ENCODE measurements at places on chromosomes 16 and 17. TPM values are rescaled to one million over a fixed set of nuclear protein-coding genes. Genes with fewer than 3 reads are reported as not detected.

WFDC1 gene
- 1.6 TPM for total RNA-seq

ZMYND15 gene
- 0.40 TPM for total RNA-seq

DNA sequence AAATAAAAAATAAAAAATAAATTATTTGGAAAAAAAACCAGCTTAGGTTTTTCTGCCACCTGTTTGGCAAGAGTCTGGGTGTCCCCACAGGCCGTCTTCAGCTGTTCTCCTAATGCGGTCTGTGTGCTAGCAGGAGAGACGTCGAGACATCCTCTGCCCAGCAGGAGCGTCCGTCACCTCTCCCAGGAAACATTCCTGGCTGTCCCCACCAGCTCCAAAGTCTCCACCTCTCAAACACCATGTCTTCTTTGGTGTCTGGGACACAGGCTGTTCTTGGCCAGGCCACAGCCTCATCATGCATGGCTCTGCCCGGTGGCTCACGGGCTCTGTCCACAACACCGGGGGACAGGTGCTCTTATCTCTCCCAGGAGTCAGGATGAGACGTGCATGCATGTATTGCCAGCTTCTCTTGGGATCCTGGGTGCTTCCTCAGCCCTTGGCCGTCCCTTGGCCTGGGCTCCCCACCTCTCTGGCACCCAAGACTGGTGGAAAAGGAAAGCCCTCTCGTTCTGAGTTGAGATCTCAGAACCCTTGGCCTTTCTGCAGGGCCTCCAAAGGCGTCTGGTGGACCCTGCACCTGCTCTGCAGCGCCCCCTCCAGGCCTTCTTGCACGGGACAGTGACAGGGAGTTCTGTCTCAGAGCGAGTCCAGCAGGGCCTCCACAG lies 84.9 kb upstream of the CBX4 start:
- peaks cover 16% of the 10 kb centered on the region for H3K4me1 ChIP-seq
- DNase-seq = no peak
- no peaks in the 10 kb centered on the region for H3K36me3 ChIP-seq

PRSS27 gene
- not detected for total RNA-seq

GRCh38 chr17:64787921-64788271 lies 125.8 kb upstream of the SMURF2 start:
- H3K4me3 ChIP-seq = no peak overlapping the region
- no peak for DNase-seq
- H3K36me3 ChIP-seq = peaks cover 22% of the 10 kb centered on the region
- H3K4me1 ChIP-seq = no peaks in the 10 kb centered on the region

VPS25 gene
- total RNA-seq = 71.2 TPM

GRCh38 chr17:29698019-29698777 lies 75.5 kb upstream of the CORO6 start:
- no peak overlapping the region for H3K4me3 ChIP-seq
- H3K36me3 ChIP-seq = peaks cover 3% of the 10 kb centered on the region
- no peak for DNase-seq

GRCh38 chr16:82156761-82157533 lies 13.1 kb downstream of the MPHOSPH6 start:
- no peaks in the 10 kb centered on the region for H3K36me3 ChIP-seq
- no peak for DNase-seq
- no peaks in the 10 kb centered on the region for H3K27me3 ChIP-seq
- H3K4me1 ChIP-seq = no peaks in the 10 kb centered on the region
- no peak overlapping the region for H3K27ac ChIP-seq
- no peak overlapping the region for H3K4me3 ChIP-seq

GRCh38 chr16:3054965-3055733 lies 8.8 kb downstream of the MMP25 start:
- no peak overlapping the region for H3K27ac ChIP-seq
- H3K36me3 ChIP-seq = no peaks in the 10 kb centered on the region
- DNase-seq = no peak
- peaks cover 17% of the 10 kb centered on the region for H3K4me1 ChIP-seq
- no peaks in the 10 kb centered on the region for H3K27me3 ChIP-seq

AIPL1 gene
- total RNA-seq = not detected

DNA sequence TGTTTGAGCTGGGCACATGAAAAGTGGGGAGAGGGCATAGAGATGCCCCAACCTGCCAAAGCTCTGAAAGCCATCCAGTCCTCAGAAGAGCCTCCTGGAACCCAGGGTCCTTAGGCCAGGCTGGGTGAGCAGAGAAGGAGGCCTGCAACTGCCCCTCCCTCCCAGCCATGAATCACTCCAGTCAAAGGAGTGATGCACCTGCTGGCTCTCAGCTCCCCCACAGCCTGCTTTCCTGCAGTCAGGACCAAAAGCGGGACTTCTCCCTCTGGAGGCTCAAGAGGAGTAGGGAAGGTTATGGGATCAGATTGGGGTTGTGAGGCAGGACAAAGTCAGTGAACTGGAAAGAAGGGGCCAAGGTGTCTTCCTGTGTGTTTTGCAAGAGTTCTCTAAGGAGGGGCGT lies 145.6 kb downstream of the TMEM132E start:
- no peak overlapping the region for H3K27ac ChIP-seq
- H3K4me1 ChIP-seq = no peaks in the 10 kb centered on the region
- no peak for DNase-seq
- no peak overlapping the region for H3K4me3 ChIP-seq

DNA sequence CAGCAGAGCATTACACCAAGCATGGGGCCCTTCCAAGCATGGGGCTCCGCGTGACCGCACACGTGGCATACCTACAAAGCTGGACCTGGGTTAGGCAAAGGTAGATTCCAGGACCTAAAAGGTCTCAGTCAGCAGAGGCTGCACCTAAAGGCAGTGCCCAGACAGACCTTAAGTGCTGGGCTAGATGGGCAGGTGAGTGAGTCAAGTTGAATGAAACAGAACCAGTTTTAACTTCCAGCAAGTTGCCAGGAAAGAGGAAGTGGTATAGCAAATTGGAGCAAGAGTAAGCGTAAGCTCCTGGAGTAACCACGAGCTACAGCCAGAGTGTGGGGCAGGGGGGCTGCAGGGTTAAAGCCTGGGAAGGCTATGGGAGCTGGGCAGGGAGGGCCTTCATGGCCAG lies 49.5 kb downstream of the SRCIN1 start:
- DNase-seq = no peak
- H3K27ac ChIP-seq = no peak overlapping the region
- H3K4me3 ChIP-seq = no peak overlapping the region

MYADML2 gene
- not detected for total RNA-seq

- H3K4me3 ChIP-seq = peak overlapping the region; percentile 96
- peaks cover 3% of the 10 kb centered on the region for H3K36me3 ChIP-seq
- DNase-seq = no peak
- peaks cover 9% of the 10 kb centered on the region for H3K4me1 ChIP-seq
Measured at GRCh38 chr17:67244431-67245072, 444 bp downstream of the HELZ start.
